HepG2 (cell line): ENCODE measurements at places on chromosomes 4 and X. TPM values are rescaled to one million over a fixed set of nuclear protein-coding genes. Genes with fewer than 3 reads are reported as not detected.
A peak's percentile ranks its signal among the peaks of the same experiment; 100 is the strongest.

The RHOH gene
- not detected in 2 replicates for total RNA-seq

The GABRE gene
- 2.6 and 12.2 TPM in 2 replicates for total RNA-seq

The RRH gene
- total RNA-seq, result 0.07 and 0.22 TPM in 2 replicates

The TMEM255A gene
- total RNA-seq, result 0.40 and 0.56 TPM in 2 replicates

DNA sequence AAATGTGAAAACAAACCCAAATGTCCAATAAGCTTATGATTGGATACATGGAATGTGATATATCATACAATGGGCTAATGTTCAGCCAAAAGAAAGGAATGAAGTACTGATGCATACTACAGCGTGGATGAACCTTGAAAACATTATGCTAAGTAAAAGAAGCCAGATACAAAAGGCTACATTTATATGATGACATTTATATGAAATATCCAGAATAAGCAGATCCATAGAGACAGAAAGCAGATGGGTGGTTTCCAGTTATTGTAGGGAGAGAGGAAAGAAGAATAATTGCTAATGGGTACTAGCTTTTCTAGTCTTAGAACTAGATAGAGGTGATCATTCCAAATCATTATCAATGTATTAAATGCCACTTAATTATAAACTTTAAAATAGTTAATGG is 801.3 kb downstream of the IL1RAPL1 start:
- no peaks in the 10 kb centered on the region for H3K36me3 ChIP-seq
- no peak overlapping the region for H3K27ac ChIP-seq
- no peak for DNase-seq

DNA sequence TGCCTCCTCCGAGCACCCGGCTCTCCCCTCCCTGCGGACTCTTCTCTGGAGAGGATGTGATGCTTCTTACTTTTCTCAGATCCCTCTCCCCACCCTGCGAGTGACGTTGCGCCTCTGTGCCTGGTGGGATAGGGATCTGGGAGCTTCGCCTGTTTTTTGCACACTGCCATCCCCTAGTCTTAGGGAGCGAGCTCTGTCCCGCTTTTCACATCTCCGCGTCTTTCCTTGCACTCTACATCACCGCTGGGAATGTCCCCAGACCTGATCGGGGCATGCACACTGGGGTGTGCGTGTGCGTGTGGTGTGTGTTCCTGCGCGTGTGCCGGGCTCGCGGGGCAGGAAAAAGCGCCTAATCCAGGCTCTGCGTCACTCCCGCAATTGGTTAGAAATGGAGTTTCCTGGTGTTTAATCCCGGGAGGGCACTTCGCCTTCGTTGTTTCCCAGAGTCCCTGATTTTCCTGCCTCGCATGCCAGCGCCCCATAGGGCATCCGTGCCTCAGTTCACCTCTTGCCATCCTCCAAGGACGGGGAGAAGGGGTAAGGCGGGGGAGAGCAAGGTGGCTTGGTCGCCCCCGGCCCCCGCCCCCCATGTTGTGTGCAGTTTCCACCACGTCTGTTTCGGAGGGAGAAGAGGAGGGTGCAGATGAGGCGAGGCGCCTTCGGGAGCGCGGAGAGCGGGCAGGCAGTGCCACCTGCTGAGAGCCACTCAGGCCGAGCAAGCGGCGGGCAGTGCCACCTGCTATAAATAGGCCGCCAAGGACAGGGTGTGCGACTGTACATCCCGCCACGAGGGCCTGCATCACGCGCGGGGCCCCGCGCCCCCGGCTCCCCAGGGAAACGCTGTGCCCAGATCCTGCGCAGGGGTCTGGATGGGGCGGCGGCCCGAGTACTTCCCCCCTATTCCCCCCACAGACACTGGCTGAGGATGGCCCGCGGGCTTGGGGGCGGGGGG is 759 bp upstream of the TBC1D1 start:
- no peak for DNase-seq
- 0 out of 2 replicates have a peak overlapping the region, but pooled peaks have one; percentile 55 for H3K4me3 ChIP-seq

DNA sequence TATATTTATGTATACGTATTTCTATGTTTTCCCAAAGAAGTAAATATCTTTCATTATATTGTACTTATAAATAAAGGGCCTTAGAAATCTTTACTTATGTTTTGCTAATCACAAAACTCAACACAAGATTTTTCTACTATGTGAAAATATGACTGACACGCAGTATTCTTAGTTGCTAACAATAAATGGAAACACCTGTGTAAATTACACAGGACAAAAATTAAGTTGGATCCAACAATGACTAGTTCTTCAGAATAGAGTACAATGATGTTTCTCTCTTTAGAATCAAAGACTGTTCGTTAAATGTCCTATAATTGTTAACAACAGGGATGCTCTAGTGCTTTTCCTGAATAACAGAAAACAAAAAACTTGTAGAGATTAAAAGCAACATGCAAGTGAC is 96.1 kb downstream of the PPP3CA start:
- no peak overlapping the region for H3K4me3 ChIP-seq
- H3K27ac ChIP-seq, result no peak overlapping the region
- no peaks in the 10 kb centered on the region for H3K27me3 ChIP-seq
- H3K4me1 ChIP-seq, result peaks cover 18% of the 10 kb centered on the region
- no peaks in the 10 kb centered on the region for H3K36me3 ChIP-seq
- no peak for DNase-seq

DNA sequence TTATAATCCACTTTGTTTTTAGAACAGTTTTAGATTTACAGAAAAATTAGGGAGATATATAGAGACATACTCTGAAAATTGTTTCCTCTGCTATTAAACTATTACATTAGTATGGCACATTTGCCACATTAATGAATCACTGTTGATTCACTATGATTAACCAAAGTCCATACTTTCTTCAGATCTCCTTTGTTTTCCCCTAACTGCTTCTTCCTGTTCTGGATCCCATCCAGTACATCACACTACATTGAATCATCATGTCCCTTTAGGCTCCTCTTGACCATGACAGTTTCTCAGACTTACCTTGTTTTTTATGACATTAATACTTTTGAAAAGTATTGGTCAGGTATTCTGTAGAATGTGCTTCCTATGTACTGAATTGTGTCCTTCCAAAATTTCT is 109.2 kb upstream of the EDNRA start:
- H3K27ac ChIP-seq, result no peak overlapping the region
- no peaks in the 10 kb centered on the region for H3K4me1 ChIP-seq
- no peaks in the 10 kb centered on the region for H3K27me3 ChIP-seq
- no peak for DNase-seq
- no peak overlapping the region for H3K4me3 ChIP-seq
- no peaks in the 10 kb centered on the region for H3K36me3 ChIP-seq

GRCh38 chr4:1453731-1454130 is 47.5 kb upstream of the NKX1-1 start:
- H3K4me3 ChIP-seq, result no peak overlapping the region
- peaks cover 34% of the 10 kb centered on the region; the same call in 2 of the 3 replicates for H3K27me3 ChIP-seq
- no peak for DNase-seq
- H3K4me1 ChIP-seq, result no peaks in the 10 kb centered on the region
- H3K27ac ChIP-seq, result no peak overlapping the region

DNA sequence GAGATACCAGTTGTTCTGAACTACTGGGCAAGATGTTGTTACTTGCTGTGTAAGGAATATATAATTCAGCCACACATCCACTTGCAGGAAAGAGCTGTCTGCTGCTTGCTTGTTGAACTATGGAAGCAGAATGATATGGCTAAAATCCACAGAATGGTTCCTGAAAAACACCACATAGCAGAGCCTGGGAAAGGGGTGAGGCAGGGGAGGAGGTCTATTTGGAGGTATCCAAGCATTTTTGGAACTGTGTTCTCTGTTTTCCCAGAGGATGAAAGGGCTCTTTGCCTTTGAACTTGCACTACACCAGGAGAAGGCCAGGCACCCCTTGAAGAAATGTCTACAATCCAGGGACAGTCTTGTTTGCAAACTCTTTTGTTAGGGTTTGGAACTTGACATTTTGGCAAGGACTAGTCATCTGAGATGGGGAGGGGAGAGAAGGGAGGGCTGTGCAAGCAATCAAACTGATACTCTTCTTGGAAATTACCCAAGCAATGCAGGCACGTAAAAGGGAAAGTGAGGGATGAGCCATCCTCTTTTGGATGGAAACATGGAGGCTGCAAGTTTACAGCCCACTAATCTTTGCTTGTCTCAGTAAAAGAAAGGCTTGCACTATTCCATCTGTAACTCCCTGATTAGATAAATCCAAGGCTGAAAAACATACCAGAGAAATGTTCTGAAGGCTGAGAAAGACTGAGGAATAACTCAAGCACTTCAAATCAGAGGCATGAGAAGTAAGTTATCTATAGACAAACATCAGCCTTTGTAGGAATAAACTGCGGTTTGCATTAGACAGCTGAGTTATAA is 141.0 kb downstream of the TSPAN5 start:
- peaks cover 10% of the 10 kb centered on the region; the same call in 1 of the 2 replicates for H3K4me1 ChIP-seq
- H3K27me3 ChIP-seq, result peaks cover 3% of the 10 kb centered on the region; the same call in 1 of the 3 replicates
- H3K27ac ChIP-seq, result no peak overlapping the region
- DNase-seq, result peak; percentile 46
- H3K4me3 ChIP-seq, result no peak overlapping the region
- no peaks in the 10 kb centered on the region for H3K36me3 ChIP-seq
